ENCODE measurements at places on chromosomes 1 and 21.

DNA sequence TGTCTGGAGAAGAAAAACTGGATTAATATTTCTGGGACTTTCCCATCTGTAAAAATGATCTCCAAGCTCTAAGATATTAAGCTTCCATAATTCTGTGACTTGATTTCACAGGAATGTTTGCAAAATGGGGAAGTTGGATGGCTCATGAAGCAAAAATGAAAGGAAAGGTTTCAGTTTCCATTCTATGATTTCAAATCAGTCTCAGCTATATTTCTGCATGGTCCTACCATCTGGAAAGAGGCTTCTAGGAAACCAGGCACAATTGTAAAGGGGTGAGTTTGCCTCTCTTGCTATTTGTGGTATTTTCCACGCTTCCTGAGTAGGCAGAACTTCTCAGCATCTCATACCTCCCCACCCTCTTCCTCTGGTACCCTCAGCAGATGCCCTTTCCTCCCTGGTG, 22.4 kb upstream of the ACTN2 start:
- DNase-seq = no peak

DNA sequence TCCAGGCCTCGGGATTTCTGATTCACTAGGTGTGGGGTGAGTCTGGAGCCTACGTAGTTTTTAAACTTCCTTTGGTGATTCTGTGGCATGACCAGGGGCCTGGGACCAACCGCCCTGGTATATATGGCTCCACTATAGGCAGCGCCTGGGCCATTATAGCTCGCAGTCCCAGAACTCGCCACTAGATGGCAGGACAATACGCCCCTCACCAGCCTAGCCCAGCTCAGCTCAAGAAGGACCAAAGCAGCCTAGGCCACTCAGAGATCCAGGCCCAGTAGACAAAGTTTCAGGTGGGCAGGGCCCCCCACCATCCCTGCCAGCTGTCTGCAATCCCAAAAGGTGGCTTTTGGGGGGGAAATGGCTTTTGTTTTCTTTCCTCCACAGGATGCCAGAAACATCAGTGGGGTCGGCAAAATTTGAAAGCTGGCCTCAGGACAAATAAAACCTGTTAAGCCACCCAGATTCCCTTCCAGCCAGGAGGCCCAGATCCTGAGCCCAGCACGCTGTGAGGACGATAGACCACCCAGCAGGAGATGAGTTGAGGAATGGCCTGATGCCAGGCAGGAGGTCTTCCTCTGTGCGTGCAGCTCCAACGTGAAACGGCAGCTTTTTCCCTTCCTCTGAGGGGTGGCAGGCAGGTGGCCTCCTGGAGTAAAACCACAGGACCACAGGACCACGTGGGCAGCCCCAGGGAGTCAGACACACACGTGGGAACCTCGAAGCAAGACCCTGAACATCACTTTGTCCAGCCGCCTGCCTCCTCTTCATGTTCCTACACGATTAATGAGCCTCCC, 24.8 kb upstream of the TMEM51 start:
- peak; percentile 88 for DNase-seq

GRCh38 chr1:175472464-175472863, 270.9 kb downstream of the TNR start:
- DNase-seq = no peak

DNA sequence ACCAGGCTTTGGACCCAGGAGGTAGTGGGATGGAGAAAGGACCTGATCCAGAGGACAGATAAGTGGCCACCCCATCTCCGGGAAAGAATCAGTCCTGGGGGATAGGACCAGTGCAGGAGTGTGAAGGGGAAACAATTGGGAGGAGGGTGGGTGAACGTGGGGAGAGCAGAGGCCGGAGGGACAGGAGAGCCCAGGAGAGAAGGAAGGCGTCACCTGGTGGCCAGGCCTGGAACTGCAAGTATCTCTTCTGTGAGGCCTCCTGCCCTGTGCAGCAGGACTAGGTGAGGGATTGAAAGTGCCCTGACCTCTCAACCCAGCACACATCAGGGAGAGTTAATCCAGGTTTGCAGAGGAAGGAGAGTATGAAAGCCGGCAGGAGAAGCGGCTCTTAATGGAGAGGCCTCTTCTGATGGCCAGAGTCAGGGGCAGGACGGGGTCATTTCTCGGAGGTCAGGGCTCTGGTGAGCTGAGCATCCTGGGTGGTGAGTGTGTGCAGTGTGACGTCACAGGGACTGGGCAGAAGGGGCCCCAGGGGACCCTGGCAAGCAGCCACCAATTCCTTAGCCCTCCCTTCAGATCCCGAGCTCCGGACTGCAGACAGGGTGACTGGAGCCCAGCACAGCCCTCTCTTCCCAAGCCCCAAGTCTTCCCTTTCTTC, 9.2 kb upstream of the LAD1 start:
- DNase-seq = peak; percentile 91

DNA sequence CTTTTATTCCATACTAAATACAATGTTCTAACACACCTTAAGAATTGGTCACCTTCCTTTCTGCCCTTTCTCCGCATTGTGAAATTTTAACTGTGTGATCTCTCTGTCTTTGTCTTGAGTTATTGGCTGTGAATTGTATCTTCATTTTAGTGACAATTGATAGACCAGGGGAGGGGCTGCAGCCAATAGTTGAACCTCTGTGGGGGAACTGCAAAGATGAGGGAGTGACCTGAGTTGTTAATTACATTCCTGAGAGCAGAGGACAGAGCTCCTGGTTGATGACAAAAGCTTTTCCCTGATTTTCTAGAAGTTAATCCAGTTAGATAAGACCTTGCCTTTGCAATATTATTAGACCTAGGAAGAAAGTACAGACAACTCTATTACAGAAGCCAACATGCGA, 1535.7 kb downstream of the BRINP3 start:
- no peak for DNase-seq

Measured in islet precursor cell (in vitro differentiated cells).